H54 (cell line): ENCODE measurements at places on chromosomes 3 and 15.

- no peak for DNase-seq
Measured at GRCh38 chr3:159866201-159866746, 122.4 kb upstream of the IL12A start.

GRCh38 chr15:52243697-52244555 lies 51.7 kb downstream of the MYO5C start:
- no peak for DNase-seq

DNA sequence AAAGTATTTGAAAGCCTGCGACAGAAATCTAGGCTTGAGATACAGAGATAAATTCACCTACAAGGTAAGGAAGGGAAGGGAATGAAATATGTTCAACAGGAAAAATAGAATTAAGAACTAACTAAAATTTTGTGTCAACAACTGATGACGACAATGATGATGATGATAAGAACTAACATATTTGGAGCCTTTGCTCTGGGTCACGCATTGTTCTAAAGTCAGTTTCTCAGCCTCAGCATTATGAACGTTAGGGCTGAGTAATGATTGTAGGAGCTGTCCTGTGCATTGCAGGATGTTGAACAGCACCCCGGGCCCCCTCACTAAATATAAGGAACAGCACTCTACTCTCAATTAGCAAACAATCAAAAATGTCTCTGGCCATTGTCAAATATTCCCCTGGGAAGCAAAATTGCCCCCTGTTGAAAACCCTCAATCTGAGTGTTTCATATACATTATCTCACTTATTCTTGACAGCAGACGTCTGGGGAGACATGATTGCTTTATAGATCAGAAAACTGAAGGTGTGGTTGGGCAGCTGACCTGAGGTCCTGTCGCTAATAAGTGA lies 88.5 kb downstream of the ERC2 start:
- no peak for DNase-seq

DNA sequence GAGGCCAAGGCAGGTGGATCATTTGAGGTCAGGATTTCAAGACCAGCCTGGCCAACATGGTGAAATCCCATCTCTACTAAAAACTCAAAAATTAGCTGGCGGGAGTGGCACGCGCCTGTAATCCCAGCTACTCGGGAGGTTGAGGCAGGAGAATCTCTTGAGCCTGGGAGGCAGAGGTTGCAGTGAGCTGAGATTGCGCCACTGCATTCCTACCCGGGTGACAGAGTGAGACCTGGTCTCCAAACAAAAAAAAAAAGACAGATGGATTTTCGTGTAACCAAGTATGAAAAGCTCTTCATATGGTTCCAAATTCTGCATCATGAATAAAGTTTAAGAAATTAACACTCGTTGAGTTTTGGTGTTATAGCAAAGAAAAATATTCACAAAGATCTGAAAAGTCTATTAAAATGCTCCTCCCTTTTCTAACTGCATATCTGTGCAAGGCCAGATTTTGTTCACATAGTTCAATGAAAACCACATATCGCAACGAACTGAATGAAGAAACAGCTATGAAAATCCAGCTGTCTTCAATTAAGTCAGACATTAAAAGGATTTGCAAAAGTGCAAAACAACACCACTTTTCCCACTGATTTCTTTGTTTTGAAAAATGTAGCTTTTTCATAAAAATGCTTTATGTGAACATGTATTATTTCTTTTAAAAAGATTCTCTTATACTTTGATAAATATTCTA lies 23.8 kb upstream of the FBLN2 start:
- no peak for DNase-seq

- no peak for DNase-seq
Measured at GRCh38 chr3:188797045-188797444, 374.7 kb upstream of the TPRG1 start.

DNA sequence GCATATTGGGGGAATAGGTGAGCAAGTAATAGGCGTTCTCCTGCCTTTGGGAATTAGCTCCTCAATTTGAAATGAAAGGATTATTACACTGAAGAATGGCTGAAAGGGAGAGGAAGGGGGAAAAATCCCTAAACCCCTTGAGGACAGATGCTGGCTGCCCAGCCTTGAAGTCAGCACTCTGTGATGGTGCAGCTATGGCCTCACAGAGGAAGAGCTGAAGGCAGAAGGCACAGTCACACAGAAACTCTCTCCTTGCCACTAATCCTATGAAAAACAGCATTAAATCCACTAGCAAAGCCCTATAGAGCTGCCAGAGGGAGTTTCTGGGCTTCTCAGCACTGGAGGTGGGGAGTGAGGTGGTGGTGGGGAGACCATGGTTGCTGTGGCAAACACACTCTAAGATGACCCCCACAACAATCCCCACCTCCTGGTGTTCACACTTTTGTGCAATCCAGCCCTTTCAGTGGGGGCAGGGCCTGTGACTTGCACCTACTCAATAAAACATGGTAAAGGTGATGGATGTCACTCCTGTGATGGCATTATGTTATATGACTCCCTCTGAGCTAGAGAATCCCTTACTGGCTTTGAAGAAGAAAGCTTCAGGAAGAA lies 101.2 kb downstream of the RFTN1 start:
- no peak for DNase-seq

GRCh38 chr3:44227632-44228031 lies 14.1 kb upstream of the TOPAZ1 start:
- no peak for DNase-seq

DNA sequence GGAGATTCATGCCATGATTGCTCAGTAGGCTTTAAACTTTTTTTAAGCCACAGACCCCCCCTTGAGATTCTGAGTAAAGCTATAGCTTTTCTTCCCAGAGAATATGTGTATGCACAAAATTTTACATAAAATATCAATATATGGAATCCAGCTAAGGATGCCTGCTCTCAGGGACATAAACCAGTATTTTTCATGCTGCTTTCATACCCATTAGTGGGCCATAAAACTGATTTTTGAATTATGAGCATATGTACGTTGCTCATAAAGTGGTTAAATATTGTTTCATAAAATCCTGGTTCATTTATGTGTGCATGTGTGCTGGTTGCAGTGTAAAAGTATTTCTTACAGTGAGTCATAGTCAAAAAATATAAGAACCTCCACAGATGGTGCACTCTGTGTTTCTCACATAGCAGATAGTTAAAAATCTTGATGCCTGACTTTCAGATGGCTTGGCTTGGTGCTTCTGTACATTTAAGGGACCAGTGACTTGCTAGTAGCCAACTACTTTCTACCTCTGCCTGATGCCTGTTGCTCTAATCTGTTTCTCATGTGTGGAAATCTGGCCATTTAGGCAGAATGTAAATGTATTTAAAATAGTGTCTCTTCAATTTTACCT lies 71.9 kb downstream of the ARHGEF26 start:
- DNase-seq = no peak

- no peak for DNase-seq
Measured at GRCh38 chr3:66400411-66401156, 100.2 kb downstream of the LRIG1 start.

DNA sequence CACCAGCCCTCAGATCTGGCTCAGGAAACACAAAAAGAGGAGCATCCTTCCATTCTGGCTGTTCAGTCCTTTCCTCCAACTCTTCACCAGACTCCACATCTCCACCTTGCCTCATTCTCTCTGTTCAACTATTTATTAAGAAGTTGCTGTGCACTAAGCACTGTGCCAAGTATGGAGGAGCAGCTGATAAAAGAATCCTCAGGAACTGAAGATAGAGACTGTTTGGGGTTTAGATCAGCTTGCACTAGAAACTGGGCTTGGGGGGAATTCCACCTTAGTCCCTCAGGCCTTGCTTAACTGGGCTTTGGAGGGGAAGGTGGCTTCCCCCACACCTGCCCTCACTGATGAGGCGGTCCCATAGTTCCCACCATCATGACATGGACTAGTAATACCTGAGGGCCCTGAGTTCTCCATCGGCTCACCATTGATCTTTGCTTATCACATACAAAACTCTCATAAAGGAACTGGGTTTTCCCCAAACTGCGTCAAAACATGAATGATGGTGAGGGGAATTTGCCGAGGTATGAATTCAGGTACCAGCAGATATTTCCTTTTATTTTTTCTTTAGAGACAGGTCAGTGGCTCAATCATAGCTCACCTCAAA lies 1.7 kb upstream of the CCR8 start:
- DNase-seq = no peak

DNA sequence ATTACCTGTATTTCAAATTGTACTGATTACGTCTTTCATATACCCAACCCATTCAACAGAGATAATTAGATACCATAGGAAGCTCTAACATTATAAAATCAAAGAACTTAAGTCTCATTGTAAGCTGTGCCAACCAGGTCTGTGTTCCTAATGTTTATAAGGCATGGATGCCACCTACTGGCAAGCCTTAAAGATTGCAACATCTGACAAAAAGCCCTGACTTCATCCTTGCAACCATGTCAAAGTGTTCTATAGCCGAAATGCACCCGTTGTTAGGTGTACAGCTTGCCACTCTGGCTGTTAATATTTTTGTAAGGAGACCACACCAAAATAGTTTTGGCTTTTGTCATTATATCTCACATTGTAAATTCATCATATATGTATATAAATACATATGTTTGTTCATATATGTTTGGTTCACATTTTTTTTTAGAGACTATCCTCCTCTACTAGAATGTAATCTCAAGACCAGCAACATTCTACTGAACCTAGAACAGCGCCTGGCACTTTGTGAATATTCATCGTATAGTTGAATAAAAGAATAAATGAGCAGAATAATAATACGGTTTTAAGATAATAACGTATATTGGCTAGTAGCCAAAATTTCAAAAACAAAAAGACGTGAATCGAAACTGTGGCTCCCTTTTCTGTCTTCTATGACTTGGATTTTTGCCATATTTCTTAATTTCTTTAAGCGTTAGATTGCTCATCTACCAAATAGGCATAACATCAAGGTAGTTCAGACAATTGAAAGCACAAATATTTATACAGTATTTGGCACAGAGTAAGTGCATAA lies 258.1 kb downstream of the TBL1XR1 start:
- peak; percentile 26 for DNase-seq
